ENCODE measurements at places on chromosomes 4 and X. TPM values are rescaled to one million over a fixed set of nuclear protein-coding genes. Genes with fewer than 3 reads are reported as not detected.

- no peak for DNase-seq
Observed at GRCh38 chr4:147492761-147493160, 11.9 kb downstream of the EDNRA start.

DNA sequence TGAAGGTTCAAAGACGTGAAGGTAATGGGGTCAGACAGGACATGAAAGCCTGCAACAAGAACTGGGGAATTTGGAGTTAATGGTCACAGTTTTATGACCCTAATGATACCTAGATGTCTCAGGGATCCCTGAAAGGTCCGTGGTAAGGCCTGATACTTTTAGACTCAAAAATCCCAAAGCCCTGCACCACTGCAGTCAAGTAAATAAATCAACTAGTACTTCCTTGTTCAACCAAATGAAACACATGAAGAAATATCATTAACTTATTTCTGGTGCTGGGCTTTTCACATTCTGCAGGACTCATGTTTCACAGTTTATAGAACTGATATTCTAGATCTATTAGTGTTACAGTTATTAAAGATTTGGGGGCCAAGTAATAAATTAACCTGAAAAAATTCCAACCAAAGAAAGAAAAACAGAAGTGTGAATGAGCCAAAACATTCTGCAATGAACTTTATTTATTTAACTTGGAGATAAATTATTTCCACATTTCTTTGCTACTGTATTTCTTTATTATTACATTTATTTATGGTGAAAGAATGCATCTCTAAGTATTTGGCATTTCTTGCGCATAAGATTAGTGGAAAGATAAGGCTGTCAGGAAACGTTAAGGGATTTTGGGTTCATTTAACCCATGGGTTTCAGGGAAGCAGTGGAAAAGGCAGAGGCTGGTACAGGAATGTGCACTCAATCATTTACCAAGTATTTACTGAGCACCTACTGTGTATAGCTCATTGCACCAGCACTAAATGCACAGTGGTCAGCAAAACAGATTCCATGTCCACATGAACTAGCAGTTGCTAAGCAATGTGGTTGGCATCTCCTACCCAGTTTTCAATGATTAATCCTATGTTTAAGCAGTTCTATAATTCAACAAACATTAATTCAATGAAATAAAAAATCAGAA is 8.7 kb downstream of the WDFY3 start:
- no peak for DNase-seq

- no peak for DNase-seq
Observed at GRCh38 chr4:25723409-25723808, 67.8 kb downstream of the SLC34A2 start.

DNA sequence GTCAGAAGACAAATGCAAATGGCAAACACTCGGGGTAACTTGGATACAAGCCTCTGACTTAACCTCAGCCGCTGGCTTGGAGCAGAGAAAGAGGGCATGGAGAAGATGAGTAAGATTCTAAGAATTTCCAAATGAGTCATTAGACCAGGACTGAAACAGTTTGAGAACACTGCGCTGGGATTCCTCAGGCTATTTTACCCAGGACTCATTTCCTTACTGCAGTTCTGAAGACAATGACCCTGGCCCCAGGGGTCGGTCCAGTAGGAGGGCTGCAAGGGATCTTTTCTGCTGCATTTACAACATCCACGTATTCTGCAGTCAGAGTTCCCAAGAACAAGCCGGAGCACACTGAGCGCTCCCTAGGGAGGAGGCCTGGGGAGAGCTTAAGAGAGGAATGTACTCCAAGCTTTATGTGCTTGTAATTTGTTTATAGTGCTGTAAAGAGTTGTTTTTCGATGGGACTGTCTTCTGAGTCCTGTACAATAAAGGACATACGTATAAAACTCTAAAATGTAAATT is 27.3 kb upstream of the SORBS2 start:
- DNase-seq = no peak

GRCh38 chr4:40648742-40649281 is 19.1 kb upstream of the RBM47 start:
- no peak for DNase-seq

NRK gene
- total RNA-seq = not detected

Measured in suprapubic skin (tissue), 4 donors.